ENCODE measurements at places on chromosomes 5 and 9.

- DNase-seq = peak; percentile 86
Measured at GRCh38 chr5:149035372-149035790, 27.5 kb downstream of the SH3TC2 start.

- no peak for DNase-seq
Measured at GRCh38 chr9:92035687-92036410, 79.4 kb downstream of the SPTLC1 start.

DNA sequence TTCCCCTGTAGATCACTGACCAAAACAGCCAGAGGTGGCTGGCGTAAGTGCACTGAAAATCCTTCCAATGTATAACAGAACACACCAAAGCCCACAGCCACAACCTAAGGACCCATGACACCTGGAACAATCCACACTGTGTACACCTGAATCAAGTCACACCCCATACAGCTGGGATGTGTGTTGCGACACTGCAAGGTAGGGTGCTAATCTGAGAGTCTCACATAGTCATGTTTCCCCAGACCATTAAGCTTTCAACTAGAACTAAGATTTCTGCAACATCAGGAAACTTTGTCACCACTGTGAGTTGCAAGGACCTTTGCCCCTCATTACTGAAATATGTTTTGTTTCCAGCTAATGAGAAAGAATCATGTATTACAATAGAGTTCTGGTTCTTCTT, 59.4 kb downstream of the MED27 start:
- no peak for DNase-seq

DNA sequence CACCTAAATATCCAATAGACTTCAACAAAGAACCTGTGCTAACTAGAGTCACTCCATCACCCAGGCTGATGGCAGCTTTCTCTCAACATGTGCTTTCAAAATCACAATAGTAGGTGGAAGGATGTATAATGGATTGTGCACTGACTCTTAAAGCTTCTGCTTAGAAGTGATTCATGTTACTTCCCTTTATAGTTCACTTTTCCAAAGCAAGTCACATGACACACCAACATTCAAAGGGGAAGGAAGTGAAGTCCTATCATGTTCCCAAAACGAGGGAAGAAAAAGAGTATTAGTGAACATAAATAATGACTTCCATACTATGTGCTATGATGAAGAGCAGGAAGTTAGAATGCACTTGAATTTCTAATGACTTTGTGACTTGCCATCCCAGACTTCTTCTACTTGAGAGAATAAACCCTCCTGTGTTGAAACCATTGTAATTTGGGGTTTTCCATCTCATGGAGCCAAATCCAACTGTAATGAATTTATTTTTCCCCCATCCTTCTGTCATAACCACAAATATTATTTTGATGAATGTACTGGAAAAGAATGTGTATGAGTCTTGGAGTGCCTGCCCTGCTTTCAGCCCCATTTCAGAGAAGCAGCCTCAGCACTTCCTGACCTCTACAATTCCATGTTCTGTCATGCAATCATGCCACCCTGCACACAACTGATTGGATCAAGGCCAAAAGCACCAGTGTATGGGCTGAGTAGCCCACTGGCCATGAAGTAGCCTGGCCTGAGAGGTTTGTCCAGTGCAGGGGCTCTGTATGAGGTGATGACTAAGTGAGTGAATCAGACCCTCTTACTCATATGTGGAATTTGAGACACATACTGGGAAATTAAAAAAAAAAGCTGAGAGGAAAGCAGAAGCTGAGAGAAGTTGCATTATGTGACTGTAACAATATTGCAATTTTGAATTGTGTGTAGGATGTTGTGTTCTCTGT, 525.9 kb upstream of the CLINT1 start:
- peak; percentile 8 for DNase-seq

- no peak for DNase-seq
Measured at GRCh38 chr9:69221036-69221435, 47.0 kb downstream of the TJP2 start.

- no peak for DNase-seq
Measured at GRCh38 chr9:7451062-7451461, 348.5 kb downstream of the DMAC1 start.

DNA sequence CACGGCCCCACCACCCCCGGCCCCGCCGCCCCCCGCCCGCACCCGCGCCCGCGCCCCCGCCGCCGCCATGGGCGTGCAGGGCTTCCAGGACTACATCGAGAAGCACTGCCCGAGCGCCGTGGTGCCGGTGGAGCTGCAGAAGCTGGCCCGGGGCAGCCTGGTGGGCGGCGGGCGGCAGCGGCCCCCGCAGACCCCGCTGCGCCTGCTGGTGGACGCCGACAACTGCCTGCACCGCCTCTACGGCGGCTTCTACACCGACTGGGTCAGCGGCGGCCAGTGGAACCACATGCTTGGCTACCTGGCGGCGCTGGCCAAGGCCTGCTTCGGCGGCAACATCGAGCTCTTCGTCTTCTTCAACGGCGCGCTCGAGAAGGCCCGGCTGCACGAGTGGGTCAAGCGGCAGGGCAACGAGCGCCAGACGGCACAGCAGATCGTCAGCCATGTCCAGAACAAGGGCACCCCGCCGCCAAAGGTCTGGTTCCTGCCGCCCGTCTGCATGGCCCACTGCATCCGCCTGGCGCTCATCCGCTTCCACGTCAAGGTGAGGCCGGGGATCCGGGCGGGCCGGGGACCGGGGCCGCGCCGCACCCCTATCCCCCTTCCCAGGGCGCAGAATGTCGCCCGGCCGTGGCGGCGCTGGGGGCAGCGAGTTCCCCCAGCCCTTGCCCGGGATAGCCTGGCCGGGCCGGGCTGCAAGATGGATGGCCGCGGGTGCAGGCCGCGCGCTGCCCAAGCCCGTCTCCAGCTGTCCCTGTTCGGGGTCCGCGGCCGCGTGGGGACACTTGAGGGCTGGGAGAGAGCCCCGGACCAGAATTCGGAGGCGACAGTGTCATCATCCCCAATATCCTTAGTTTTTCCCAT, 594 bp downstream of the FAM120A start:
- DNase-seq = peak; percentile 68

DNA sequence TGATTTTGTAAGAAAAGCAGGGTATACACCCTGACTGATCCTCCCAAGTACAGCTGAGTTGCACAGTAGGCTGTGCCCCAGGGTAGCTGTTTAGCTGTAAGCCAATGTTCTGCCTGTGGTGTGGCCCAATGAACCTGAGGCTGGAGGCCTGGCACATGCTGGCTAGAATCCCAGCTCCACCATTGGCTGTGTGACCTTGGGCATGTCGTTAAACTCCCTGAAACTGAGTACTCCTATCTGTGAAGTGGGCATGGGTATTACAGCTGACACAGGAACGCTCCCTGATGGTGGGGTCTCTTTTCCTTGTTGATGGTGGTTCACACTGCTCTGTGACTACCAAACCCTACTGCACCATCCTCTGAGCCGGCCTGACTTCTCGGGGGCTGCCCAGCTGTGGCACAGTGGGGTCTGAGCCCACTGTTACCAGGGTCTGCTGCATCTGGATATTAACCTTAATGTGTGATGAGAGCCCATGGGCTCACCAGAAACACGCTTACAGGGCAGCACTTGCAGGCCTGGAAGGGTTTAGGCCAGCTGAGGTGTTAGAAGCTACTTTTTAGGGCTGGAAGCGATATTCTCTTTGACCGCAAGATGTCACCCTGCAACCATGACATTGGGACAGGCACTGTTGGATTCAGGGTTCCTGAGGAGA, 7.0 kb upstream of the GADD45G start:
- DNase-seq = peak; percentile 69

- peak; percentile 68 for DNase-seq
Measured at GRCh38 chr5:66840511-66841013, 244.4 kb downstream of the MAST4 start.

DNA sequence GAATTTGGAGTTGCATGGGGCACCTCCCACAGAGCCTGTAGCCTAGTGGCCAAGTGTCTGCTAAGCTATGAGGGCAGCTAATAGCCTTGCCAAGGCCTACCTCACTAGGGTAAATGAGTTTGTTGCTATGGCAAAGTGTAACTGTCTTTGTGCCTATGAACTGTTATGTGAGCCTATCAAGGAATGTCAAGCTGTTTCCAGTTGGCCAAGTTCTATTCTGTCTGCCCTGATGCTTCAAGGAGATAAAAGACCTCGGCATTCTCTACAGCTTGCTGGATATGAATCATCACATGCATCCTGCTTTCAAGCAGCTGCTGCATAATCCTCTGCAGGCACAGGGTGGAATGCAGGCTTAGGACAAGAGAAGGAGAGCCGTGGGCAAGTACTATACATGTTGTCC, 69.8 kb upstream of the CCDC112 start:
- no peak for DNase-seq

- DNase-seq = no peak
Measured at GRCh38 chr9:130241198-130241535, 24.4 kb upstream of the HMCN2 start.

DNA sequence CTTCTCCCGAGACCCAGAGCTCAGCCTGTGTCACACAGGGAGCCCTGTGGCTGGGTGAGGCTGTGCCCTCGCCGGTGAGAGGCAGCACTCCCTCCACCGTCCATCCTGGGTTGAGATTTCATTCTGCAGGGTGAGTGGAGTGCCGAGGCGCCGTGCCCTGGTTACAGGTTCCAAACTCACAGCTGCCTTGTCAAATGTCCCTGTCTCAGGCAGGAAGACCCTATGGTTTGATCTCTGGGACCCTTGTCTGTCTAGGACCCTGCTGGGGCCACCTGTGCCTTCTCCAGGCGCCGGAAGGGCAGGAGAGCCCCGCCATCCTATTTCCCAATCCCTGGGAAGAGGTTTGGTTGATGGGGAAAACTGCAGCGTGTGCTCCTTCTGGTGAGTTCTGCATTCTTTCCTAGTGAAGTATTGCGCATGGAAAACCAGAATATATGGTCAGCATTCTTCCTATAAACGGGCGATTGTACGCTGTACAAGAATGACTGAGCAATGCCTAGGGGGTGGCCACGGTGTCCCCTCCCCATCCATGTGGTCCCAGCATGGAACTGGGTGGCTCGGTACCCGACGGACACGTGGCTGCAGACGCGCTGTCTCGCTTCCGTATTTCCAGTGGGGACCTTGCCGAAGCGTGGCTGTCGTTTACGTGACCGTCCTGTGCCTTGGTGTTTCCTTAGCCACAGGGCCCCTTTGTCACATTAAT, 95.9 kb upstream of the COL5A1 start:
- no peak for DNase-seq

- DNase-seq = no peak
Measured at GRCh38 chr5:94802450-94802849, 184.0 kb downstream of the SLF1 start.

GRCh38 chr9:112247090-112247489, 72.0 kb upstream of the SUSD1 start:
- DNase-seq = no peak

DNA sequence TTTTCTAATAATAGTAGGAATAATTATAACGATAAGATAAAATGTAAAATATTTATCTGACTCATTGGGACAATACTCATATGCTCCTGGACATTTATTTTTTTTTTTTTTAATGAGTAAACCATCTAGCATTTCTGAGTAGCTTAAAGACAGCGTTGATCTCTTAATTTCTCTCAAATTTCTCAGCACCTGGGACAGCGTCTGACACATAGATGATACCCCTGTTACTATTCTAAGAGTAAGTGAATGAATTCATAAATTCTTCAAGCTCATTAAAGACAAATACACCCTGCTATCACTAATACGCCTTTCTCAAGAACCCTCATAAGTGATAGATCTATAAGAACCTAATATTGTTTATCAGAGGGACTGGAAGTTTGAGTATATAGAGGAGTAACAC, 12.0 kb upstream of the HTR4 start:
- no peak for DNase-seq

All from activated CD4-positive, alpha-beta T cell treated with anti-CD3 and anti-CD28 coated beads for 36 hours (primary cell).